Left kidney (tissue), 8 donors: ENCODE measurements at places on chromosomes 5 and 9. TPM values are rescaled to one million over a fixed set of nuclear protein-coding genes. Genes with fewer than 3 reads are reported as not detected.

The CDH9 gene
- 21.8 TPM for polyA plus RNA-seq

The FAM153A gene
- polyA plus RNA-seq = 0.75 TPM

The KIF4B gene
- 0.28 TPM for polyA plus RNA-seq

The WHRN gene
- 12.4 TPM for polyA plus RNA-seq

The FOXD4L5 gene
- 0.27 TPM for polyA plus RNA-seq

The PRUNE2 gene
- 16.4 TPM for polyA plus RNA-seq

The PRLR gene
- 53.4 TPM for polyA plus RNA-seq

The WNK2 gene
- 28.5 TPM for polyA plus RNA-seq

The GABRG2 gene
- 0.03 TPM for polyA plus RNA-seq

The PCDHB14 gene
- 11.3 TPM for polyA plus RNA-seq

The PSIP1 gene
- 253 TPM for polyA plus RNA-seq
